ENCODE measurements at places on chromosomes 2 and 18.

- no peak for DNase-seq
Measured at GRCh38 chr2:19764998-19765397, 136.8 kb downstream of the TTC32 start.

GRCh38 chr2:134818321-134818720, 20.1 kb upstream of the ACMSD start:
- no peak for DNase-seq

GRCh38 chr2:42913280-42913878, 121.0 kb upstream of the HAAO start:
- DNase-seq = peak; percentile 23

DNA sequence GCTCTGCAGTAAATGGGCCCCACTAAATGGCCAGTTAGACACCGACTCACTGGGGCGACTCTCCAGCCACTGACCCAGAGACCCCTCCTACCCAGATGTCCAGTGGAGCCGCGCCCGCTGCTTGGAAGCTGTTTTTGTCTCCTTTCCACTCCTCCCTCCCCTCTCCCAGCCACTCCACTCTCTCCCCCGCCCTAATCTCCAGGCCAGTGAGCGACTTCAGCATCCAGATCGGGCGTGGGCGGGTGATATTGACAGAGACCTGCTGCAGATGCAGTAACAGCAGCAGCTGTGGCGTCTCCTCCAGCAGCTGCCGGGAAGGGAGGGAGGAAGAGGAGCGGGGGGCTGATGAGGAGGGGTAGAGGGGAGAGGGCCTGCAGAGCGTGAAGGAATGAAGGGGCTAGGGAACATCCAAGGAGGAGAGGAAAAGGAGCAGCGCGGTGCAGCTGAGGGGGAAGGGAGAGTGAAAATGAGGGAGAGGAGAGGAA, at the start of gene SCN7A:
TSS of gene SCN7A (minus strand) at position 110 of the 485 bp plus-strand sequence. CDS start 16,553 bp downstream, outside the sequence.
- peak; percentile 23 for DNase-seq

All from inflammatory macrophage treated with lipopolysaccharide for 1 hour (primary cell).